ENCODE measurements at places on chromosomes 3 and 15.

DNA sequence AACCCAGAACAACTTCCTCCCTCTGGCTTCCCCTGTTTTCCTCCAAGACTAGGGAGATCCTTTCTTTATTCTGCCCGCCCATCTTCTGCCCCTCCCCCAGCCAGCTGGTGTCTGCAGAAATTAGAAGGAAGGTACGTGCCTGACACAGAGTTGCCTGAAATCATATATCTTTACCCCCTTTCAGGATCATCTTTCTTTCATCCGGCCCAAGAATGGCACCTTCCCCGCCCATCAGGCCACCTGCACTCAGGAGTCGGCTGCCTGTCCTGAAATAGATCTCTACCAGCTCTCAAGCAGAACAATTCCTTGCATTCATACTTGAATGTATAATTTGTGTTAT, 133.7 kb downstream of the VGLL4 start:
- DNase-seq, result no peak

DNA sequence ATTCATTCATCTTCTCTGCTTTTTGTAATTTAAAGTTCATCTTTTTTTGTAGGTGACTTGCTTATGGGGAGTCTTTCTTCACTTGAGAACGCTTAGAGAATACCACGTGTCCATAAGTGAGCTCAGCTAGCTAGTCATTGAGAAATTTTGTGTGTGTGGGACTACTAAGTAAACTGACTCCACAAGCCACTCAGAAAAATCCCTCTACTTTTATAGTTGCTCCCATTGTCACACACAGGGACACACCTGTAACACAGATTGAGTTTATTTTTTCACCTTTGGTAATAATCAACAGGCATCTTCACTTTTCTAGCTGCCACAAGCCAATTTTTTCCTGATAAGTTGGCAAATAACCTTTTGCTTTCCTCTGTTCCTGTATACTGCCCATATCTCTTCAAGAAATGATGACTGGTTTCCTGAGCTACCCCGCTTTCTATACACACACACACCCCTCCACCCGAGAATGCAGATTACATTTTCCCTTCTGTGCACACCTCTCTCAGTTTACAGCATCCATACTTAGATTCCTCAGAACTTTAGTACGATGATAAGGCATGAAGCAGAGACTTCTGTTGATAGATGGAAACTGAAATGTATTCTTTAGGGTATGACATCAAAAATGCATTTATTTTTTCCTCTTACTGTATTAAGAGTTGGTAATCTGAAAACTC, 4.6 kb downstream of the TSC22D2 start:
- no peak for DNase-seq

DNA sequence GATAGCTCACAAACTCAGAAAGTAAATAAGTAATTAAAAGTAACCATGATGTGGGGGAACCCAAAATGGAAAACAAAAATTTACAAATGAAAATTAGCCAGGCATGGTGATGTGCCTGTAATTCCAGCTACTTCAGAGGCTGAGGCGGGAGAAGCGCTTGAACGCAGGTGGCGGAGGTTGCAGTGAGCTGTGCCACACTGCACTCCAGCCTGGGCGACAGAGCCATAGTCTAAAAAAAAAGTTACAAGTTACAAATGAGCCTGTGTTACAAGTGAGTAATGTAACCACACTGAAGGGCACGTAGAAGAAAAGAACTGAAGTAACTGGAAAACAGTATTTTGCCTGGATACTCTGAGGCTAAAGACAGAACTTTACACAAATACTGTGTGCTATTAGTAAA, 11.3 kb downstream of the EXOSC7 start:
- no peak for DNase-seq

DNA sequence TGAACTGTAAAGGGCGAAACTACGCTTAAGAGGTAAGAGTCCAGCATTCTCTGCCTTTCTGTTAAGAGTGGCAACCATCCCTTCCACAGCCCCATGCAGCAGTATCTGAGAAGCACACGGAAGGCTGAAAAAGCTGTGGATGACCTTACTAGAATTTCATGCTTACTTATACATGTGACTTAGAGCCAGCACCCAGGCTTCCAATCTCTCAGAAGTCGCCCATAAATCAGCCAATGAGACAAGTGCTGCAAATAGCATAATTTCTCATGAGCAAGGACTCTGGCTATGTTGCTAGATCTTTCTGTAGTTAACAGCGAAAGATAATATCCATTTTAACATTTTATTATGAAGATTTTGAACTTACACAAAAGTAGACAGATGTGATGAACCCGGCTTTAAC, 65.3 kb downstream of the IGF2BP2 start:
- no peak for DNase-seq

DNA sequence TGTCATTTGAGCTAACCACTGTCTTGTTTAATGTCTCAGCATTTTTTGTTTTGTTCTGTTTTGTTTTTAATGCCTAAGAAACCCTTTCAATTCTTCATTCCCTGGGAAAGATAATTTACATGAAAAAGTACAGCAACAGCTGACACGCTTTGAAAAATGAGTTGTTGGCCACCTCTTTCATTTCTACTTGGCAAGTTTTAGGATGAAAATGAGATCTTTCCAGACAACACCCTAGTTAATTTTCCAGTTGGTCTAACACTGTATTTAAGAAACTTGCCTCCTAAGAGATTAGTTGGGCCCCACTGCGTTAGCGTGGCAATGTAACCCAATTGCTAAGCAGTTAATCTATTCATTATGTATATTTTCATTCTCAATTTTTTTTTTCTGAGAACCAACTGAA, 194.0 kb upstream of the LRRN1 start:
- no peak for DNase-seq

DNA sequence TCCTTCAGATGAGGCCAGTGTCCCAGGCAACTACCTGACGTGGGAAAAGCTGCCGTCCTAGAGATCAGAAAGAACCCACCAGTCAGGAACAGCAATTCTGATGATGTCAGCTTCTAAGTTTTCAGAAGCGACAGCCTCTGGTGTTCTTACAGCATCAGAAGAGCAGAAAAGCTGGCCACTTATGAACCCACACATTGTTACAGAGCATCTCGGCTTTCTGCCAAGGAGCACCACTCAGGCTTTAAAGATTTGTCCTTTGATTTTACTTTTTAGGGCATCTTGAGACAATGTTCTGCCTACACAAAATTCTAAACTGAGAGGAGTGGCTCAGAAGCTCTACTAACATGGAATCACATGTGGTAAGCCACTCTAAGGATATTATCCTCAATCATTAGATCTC, 49.7 kb upstream of the BOC start:
- DNase-seq, result no peak

GRCh38 chr15:71678191-71678590, 132.2 kb upstream of the NR2E3 start:
- DNase-seq, result no peak

GRCh38 chr15:63243101-63243500, 34.3 kb upstream of the APH1B start:
- DNase-seq, result no peak

DNA sequence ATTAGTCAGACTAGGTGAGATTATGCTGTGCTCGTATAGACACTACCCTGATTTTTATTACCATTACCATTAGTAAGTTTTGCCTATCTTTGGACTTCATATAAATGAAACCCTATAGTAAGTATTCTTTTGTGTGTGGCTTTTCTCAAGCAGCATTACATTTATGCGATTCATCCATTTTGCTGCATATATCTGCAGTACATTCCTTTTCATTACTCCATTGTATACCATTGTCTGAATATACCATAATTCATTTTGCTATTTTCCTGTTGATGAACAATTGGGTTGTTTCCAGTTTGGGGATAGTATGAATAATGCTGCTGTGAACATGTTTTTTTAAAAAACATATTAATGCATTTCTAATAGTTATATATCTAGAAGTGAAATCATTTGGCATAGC, 45.3 kb downstream of the TMEM212 start:
- DNase-seq, result no peak

DNA sequence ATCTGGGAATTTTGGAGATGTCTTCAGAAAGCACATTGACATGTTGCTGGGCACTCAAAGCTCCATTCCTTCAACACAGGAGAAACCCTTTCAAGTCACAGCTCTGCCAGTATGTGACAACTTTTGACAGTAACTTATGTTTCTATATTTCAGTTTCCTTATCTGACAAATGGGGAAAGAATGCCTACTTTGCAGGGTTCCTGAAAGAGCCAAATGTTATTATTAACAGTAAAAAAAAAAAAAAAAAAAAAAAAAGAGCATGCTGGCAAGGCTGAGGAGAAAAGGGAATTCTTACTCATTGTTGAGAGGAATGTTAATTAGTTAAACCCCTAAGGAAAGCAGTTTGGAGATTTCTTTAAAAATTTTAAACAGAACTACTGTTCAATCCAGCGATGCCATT, 272.5 kb upstream of the TGFBR2 start:
- no peak for DNase-seq

DNA sequence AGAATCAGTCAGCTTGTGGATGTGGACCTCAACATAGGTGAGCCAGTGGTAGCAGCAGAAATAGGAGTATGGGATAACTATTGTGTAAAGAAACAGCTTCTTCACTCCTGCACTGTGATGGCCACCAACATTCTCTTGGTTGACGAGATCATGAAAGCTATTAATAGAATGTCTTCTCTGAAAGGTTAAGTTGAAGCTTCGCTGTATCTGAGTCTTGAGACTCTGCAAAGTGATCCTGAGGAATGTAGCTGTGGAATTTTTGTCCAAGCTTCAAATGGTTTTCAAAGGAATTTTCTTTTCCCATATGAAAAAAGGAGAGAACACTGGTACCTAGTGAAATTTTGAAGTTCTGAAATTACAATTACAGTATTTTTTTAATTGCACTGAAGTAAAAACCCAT, 146.3 kb downstream of the GMNC start:
- DNase-seq, result no peak

GRCh38 chr3:126558336-126559071, at the start of gene C3orf22:
Gene C3orf22, minus strand, starts transcription at chr3:126558932. Its CDS starts 5,542 bp downstream, at chr3:126553390.
- no peak for DNase-seq

DNA sequence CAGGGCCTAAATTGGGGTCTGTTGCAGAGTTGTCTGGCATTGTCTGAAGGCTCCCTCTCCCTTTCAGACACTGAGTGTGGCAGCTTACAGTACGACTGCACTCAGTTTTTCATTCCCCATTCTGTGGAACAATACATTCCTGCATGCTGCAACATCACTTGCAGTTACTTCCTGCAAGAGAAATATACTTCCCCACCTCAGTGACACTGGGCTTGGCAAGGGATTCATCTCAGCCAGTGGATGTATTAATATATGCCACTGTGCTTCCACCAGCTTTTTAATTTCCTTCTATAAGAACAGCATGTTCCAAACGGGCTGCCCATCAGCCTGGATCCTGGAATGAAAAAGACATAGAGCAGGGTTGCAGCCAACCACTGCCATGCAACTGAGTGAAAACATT, 23.1 kb downstream of the B3GALNT1 start:
- DNase-seq, result no peak

DNA sequence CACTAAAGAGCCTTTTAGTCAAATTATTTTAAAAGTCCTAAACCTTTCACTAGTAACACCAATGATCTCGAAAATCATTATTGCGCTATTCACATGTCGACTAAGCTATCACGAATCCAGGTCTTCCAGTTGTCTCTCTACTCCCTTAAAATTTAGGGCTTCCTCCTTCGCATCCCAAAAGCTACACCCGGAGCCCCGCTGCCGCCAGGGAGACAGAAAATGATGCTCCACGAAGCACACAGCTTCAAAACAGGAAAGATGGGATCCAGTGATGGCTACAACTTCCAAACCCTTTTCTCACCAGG, 253 bp downstream of the IFT80 start:
- DNase-seq, result no peak

DNA sequence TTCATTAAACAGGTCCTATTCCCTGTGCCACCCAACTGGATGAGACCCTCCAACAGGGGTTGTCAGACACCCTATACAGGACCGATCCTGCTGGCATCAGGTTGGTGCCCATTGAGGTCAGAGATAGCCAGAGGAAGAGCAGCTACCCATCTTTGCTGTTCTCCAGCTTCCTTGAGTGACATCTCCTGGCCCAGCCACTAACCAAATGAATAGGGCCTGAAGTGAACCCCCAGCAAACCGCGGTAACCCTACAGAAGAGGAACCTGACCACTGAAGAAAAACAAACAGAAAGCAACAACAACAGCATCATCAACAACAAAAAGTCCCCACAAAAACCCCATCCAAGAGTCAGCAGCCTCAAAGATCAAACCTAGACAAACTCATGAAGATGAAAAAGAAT, 133.6 kb upstream of the ARPP21 start:
- no peak for DNase-seq

GRCh38 chr3:1214933-1215332, 122.1 kb downstream of the CNTN6 start:
- no peak for DNase-seq

- no peak for DNase-seq
Measured at GRCh38 chr3:168813225-168813802, 717.6 kb upstream of the GOLIM4 start.

GRCh38 chr15:97316362-97316761, 644.1 kb upstream of the ARRDC4 start:
- no peak for DNase-seq

GRCh38 chr15:50141856-50142255, 22.8 kb upstream of the ATP8B4 start:
- no peak for DNase-seq

GRCh38 chr3:150335631-150336030, 72.5 kb upstream of the TSC22D2 start:
- DNase-seq, result no peak

Data from activated effector memory CD4-positive, alpha-beta T cell treated with Interleukin-2 at 50 U/mL for 16 hours (primary cell).